ENCODE measurements at places on chromosomes 5 and 9. TPM values are rescaled to one million over a fixed set of nuclear protein-coding genes. Genes with fewer than 3 reads are reported as not detected.

GRCh38 chr5:65926893-65927292 is 518 bp downstream of the ERBIN start:
- peak; percentile 63 for DNase-seq

DNA sequence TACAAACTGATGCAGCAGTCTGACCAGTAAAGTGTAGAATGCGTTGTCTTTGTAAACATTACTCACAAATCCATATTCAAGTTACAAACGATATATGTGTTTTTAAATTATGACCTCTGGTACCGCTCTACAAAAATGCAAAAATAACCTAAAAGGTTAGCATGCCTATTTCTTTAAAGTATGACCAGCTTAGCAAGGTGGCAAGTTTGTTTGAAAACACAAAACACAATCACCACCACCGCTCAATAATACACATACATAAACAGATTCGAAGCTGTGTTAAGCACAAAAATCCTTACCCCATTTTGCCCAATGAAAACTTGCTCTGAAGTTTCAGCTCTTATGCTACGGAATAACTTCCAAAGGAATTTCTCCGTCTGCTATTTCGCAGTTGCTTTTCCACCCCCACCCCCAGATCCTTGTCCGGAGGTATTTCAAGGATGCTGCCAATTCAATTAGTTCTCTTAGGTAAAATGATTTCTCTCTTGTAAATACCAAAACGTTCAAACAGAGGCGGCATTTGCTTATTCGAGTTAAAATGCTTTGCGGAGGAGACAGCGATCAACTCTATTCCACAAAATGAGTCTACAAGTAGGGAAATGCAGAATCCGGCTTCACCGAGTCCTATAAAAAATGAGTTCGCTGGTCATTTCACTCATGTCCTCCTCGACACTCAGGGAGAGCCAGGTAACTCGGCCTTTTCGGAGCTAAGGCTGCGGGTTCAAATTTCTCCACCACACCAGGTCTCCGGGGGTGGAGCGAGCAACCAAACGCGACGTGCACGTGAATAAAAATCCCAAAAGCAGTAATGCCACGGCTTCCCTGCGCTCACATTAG is 1.2 kb downstream of the HOMER1 start:
- DNase-seq, result peak; percentile 53

- DNase-seq, result no peak
Observed at GRCh38 chr9:80144406-80144805, 572.6 kb downstream of the TLE4 start.

GRCh38 chr5:178318893-178319292 is 86.3 kb upstream of the PHYKPL start:
- peak; percentile 4 for DNase-seq

DNA sequence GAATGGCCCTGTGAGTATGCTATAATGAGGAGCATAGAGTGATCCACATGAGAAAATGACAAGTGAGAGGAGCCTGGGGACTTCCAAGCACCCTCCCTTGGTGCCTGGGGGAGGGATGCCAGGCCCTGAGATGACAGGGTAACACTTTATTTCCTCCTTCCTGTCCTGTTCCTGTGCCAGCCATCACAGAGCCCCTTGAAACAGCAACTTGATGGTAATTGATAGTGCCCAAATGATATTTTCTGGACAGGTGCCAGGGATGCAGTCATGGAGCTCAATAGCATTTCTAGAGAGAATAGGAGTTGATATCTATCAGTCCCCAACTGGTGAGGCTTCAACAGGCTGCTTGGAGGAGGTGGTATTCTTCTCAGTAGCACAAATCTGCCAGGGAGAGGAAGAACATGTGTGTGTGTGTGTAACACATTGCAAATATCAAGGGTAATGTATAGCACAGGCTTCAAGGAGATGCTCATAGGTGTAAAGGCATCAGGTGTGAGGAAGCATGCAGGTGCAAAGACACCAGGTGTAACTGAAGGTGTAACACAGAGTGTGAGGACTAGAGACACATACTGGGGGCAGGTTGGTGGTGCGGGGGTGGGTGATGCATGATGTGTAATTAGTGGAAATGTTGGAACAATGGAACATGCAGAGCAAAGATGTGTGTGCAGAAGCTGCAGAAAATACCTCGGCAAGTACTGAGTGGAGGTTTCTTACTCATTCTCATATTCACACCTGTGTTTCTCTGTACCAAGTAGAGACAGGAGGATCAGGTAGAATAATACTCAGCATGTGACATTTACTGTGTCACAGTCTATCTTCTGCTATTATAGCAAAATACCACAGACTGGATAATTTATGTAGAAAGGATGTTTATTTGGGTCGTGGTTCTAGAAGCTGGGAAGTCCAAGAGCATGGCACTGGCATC is 18.1 kb upstream of the WWC1 start:
- no peak for DNase-seq

GRCh38 chr9:16312962-16313546 is 557.4 kb downstream of the BNC2 start:
- DNase-seq, result no peak

GRCh38 chr9:109383356-109383755 is 62.5 kb upstream of the EPB41L4B start:
- DNase-seq, result no peak

DNA sequence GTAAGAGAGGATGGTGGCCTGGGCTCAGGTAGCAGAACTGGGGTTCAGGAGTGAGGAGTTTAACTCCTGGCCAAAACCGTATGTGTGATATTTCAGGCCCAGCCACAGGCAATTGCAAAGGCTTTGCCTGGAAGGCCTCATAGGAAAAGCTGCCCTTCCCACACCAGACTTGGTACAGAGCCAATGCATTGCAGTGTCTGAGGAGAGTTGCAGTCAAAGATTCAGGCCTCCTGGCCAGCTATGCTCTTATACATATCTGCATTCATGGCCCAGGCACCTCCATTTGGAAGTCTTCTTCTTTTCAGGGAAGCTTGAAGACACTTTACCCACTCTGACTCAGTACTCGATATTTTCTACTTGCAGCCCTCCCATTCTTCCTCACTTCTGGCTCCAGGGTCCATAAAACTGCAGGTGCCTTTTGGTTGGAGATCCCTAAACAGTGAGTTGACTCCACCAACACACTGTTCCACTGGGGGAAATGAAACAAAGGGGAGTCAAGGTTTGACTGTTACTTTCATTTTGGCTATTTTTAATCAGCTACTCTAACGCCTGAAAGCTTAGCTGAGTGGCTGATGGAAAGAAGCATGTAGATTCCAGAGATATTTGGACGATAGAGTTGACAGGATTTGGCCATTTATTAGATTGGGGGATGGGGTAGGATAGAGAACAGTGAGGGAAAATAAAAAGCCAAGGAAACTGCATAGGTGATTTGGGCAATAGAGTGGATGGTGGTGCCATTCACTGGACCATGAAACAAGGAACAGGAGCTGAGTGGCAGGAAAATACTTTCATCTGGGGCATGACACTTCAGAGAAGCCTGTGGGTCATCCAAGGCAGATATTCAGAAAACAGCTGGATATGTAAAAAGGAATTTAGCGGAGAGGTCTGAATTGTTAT is 30.6 kb upstream of the IL33 start:
- DNase-seq, result peak; percentile 30

DNA sequence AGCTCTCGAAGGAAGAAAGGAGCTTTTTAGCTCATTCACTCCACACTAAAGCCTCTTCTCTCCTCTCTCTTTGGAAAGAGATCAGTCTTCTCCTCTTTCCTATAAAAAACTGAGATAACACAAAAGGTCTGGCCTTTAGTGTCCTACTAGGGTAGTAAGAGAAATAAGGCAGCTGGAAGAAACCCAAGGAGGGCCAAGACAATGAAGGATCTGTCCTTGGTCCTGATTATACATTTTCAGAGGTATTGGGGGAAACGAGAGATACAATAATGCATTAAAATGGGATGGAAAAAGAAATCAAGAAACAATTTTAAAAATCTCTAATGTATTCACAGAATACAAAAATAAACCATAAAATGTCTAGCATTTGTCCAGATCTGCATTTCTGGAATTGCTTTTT is 184.0 kb downstream of the SLF1 start:
- peak; percentile 16 for DNase-seq

DNA sequence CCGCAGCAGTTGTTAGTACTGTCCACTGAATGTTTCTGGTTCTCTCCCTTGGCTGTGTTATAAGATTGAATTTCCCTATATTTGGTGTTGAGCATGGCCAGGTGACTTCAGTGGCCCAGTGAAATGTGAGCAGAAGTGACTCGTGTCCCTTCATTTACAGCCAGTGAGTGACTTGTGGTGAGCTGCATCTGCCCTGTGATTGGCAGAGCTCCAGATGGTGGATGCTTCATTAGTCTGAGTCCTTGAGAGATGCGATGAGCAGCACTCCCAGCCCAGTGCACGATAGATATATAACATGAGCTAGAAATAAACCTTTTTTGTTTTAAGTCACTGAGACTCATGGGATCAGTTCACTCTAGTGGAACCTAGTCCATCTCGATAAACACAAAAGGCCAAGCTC is 19.3 kb downstream of the PCSK5 start:
- DNase-seq, result no peak

GRCh38 chr5:3269395-3270169 is 326.1 kb upstream of the IRX1 start:
- DNase-seq, result no peak

DNA sequence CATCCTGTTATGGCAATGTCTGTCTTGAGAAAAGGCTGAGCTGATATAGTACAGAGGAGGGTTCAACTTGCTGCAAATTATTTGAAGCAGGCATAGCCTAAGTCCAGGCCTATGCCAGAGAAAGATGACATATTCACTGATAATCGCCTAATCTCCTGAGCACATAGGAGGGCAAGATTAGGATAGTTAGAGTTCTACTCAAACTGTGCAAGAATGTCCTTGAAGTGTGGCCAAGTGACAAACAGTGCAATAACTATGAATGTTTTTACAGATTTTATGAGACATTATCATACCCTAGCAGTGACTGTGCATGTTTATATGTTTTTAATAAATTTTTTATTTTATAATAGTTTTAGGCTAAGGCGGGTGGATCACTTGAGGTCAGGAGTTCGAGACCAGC is 96.2 kb downstream of the TSSK1B start:
- DNase-seq, result no peak

DNA sequence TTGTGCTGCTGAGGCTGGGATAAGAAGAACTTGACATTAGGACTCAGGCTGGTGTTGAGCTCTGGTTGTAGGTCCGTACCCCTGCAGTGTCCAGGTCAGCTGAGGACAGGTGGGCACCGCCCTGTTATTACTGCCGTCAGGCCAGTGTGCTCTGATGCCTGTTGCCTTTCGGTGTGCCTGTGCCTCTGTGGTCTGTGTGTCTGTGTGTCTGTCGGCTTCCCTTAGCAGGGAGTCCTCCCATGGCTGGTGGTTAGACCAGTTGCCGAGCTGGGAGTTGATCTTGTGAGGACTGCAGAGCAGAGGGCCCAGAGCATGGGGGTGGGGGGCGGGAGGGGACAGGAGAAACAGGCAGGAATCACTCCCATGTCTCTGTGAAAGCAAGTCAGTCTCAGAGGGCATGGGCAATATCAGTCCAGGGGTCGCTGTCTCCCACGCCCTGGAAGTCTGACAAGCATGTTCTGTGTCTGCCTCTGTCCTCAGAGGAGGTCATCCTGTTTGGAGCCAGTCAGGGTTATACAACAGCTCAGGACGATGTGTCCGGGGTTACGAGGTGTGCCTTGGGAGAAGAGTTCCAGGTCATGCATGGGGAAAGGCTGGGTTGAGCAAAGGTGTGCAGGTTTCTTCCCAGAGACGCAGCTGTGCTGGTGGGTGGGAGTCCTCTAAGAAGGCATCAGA is 67.3 kb upstream of the GARNL3 start:
- DNase-seq, result no peak

DNA sequence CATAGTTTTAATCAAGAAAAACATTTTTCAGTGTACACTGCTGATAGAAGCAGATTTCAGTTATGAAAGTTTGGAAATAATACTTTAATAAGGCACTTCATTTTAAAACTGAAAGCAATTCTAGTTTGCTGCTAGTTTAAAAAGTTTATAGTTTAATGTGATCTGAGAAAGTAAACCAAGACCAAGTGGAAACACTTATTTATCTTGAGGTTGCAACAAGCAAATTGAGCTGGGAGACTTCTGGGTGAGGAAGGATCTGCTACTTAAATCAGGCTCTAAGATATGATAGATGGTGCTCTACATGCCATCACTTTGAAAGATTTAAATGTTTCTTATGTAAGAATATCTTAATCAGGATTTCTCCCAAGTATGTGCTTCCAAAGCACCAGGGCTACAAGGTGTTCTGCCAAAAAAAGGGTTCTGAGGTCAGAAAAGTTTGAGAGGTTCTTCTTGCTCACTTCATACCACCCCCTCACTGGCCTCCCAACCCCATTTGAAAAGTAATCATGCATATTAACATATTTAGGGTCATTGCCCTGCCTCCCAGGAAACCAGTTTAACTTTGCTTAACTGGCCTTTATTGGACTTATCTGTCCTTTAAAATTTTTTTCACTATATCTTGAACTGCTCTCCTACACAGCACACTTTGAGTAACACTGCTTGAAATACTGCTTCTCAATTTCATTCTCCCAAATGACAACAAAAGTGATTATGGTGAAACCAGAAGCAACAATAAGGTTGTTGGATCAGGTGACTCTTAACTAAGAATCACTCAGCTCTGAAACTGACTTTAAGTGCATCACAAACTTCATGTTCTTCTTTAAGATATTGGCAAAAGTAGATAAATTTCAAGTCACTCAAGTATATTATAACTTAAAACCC is 15.5 kb downstream of the SLC44A1 start:
- DNase-seq, result no peak

GRCh38 chr9:130172161-130172857 is at the start of gene NCS1:
NCS1 (plus strand) TSS chr9:130172404; CDS start chr9:130172664, 260 bp downstream.
- DNase-seq, result peak; percentile 92

GRCh38 chr5:17282283-17283120 is 65.1 kb downstream of the BASP1 start:
- DNase-seq, result no peak

DNA sequence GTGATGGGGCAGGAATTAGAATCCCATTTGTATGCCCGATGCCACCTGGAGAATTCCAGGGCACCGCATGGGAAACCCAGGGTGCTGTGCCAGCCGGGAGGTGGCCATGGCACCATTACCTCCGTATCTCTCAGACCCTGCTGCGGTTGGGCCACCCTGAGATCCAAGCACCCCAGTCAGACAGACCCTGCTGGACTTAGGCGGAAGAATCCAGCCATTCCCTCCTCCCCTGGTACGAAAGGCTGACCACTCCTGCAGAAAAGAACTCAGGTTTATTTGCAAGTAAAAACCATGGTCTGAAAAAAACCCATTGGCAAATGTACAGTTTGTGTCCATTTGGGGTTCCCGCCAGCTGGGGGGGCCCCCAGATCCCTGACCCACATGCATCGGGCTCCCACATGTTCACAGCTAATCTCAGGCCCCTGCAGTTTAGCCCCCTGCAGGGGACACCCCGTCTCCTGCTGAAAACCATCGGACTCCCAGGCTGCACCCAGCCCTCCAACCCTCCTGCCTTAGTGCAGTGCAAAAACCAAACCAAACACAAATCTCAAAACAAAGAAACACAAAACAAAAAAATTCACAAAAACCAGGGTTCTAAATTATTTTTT is 23.6 kb upstream of the SARDH start:
- DNase-seq, result no peak

- no peak for DNase-seq
Observed at GRCh38 chr5:170651604-170652277, 131.8 kb upstream of the GABRP start.

The SOHLH1 gene
- not detected for polyA plus RNA-seq

The SV2C gene
- polyA plus RNA-seq, result 0.01 TPM

The AMBP gene
- polyA plus RNA-seq, result 2.0 TPM

The STKLD1 gene
- 0.40 TPM for polyA plus RNA-seq

The MRPL36 gene
- 62.8 TPM for polyA plus RNA-seq
